ENCODE measurements at places on chromosomes 16 and 17.

- no peak for DNase-seq
These were observed 30.1 kb downstream of the GNPTG start for GRCh38 chr16:1381612-1382406.

- DNase-seq, result no peak
These were observed 163.2 kb downstream of the SPECC1 start for GRCh38 chr17:20172376-20172775.

- no peak for DNase-seq
These were observed 53.4 kb downstream of the ASIC2 start for GRCh38 chr17:33239702-33240101.

DNA sequence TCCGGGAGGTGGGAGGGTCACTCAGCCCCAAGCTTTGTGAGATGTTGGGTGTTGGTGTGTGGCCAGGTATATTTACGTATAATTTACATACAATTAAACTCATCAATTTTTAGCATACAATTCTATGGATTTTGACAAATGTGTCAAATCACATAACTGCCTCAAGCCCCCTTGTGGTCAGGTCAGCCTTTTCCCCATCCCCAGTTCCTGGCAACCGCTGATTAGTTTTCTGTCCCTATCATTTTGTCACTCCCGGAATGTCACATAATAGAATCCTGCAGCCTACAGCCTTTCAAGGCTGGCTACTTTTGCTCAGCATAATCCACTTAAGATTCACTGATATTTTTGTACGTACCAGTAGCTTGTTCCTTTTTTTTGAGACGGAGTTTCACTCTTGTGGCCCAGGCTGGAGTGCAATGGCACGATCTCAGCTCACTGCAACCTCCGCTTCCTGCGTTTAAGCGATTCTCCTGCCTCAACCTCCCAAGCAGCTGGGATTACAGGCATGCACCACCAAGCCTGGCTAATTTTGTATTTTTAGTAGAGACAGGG, 19.3 kb upstream of the RAI1 start:
- no peak for DNase-seq

GRCh38 chr16:2196162-2196980, at the start of gene CASKIN1:
Gene CASKIN1, minus strand, starts transcription at chr16:2196605. Its CDS starts 173 bp downstream, at chr16:2196432.
- DNase-seq, result no peak

GRCh38 chr17:37375706-37376105, at the start of gene C17orf78:
Gene C17orf78, plus strand, starts transcription at chr17:37375985. Its CDS starts 108 bp downstream, at chr17:37376093.
- no peak for DNase-seq

DNA sequence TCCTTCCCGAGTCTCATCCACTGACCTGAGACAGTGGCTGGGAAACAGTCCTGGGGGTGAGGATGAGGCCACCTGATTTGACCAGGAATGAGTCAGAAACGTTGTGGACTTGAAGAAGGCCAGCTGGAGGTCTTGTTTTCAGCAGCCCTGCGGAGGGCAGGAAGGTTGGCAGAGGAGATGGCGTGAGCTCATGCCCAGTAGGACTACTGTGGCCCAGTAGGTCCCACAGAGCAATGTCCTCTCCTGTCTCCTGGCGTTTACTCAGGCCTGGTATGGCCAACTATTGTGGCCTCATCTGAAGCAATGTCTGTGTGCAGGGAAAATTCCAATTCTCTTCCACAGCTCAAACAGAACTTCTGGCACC, 84.1 kb upstream of the DNAJA2 start:
- no peak for DNase-seq

DNA sequence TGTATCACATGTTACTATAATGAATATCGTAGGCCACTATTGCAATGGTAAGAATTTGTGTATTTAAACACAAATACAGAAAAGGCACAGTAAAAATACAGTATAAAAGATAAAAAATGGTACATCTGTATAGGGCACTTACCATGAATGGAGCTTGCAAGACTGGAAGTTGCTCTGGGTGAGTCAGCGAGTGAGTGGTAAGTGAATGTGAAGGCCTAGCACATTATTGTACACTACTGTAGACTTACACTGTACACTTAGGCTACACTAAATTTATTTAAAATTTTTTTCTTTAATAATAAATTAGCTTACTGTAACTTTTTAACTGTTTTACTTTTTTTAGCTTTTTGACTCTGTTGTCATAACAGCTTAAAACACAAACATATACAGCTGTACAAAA, 42.5 kb downstream of the AKAP10 start:
- peak; percentile 22 for DNase-seq

DNA sequence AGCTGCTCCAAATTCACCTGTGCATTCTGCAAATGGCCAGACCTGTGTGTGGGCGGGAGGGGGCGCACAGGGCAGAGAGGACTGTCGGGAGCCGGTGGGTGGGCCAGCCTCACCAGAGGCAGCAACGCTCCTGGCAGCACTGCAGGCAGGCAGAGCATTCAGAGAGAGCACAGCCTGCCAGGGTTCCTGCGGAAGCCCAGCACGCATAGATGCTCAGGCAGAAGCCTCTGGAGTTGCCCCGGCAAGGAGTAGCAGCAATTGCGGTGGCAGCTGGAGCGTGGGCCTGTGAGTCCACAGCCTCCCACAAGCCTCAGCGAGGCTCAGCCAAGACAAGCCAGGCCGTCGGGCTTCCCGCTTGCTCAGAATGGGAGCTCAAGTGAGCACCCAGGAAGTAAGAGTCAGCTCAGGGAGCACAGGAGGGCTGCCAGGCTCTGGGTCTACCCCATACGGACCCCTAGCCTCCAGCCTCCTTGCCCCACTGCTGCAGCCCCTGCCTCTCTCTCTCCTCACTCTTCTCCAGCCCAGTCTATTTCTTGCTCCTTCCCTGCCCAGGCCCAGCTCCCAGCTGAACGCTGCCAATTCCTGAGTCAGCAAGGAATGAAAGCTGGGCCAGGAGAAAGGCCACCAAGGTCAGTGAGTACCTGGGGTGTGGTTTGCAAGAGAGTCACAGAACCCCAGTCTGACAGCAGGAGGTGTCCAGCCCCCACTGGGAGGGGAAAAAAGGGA, 9.6 kb downstream of the EMC6 start:
- no peak for DNase-seq

DNA sequence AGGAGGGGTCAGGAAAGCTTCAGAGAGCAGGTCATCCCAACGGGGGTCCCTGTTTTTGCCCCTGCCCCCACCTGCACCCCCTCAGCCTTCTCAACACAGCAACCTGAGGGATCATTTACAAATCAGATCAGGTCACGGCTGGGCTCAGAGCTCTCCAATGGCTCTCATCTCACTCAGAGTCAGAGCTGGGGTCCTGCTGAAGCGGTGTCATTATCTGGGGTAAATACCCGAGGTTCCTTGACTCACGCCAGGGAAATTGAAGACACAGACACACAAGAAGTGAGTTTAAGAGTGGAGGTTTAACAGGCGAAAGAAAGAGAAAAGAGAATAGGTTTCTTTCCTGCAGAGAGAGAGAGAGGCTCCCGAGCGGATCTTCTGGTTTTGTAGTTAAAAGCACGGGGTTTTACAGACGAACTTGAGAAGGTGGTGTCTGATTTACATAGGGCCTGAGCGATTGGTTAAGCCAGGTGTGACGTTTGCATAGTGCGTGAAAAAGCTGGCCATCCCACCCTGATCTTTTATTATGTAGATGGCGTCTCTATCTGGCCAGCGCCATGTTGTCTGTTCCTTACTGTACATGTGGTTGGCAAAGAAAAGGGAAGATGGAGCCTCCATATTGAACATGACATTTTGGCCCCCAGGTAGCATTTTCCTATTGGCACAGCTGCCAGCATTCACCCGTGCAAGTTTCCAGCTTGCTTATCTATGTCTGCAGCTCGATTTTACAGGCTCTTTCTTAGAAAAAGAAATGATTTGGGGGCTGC, 51.4 kb downstream of the WSB1 start:
- no peak for DNase-seq

- no peak for DNase-seq
These were observed 14.0 kb downstream of the ADGRG1 start for GRCh38 chr16:57642160-57643135.

DNA sequence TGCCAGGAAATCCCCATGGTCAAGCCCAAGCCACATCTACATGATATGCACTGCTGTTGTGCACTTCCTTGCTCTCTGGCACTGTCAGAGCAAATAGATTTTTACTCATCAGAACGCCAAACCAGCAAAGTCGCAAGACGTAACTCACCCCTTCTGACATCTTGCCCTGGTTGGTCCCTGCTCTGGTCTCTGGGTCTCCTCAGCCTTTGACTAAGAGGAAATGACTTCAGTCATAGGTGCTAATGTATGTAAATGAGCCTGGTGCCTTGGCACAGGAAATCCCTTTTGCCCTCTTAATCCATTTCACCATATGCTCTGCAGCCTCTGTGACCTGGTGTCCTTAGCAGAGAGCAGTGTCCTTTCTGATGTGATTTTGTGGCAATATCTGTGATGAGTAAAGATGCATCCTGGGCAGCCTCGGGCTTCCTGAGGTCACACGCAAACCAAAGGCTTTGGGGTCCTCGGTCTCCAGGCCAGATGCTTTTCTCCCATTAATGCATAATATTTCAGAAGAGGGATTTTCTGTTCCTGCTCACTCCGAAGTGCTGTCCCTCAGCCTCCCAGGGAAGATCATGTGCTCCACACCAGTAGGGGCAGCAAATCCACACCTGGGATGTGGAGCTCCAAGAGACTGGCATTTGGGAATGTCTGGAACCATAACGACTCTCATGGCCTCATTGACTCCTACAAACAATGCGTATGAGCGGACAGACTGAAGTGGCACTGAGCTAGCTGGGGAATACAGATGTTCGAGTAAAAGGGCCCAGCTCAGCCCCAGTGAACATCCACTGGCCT, 66.9 kb downstream of the GP2 start:
- no peak for DNase-seq

DNA sequence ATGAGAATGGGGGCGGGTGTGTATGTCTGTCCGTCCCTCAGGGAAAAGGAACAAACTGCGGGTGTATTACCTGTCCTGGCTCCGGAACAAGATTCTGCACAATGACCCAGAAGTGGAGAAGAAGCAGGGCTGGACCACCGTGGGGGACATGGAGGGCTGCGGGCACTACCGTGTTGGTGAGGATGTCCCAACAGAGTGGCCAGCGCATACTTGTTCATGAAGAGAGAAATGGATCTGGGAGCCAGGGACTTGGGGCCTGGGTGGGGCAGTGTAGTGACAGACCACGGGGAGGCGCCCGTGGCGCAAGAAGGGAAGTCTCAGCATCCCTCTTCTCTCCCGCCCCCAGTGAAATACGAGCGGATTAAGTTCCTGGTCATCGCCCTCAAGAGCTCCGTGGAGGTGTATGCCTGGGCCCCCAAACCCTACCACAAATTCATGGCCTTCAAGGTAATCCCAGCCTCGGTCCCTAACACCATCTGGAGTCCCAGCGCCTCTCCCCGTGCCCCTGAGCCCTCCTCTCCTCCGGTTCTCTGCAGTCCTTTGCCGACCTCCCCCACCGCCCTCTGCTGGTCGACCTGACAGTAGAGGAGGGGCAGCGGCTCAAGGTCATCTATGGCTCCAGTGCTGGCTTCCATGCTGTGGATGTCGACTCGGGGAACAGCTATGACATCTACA, 3.5 kb upstream of the C17orf107 start:
- no peak for DNase-seq

GRCh38 chr17:43673516-43674323, 12.0 kb upstream of the MEOX1 start:
- peak; percentile 65 for DNase-seq

DNA sequence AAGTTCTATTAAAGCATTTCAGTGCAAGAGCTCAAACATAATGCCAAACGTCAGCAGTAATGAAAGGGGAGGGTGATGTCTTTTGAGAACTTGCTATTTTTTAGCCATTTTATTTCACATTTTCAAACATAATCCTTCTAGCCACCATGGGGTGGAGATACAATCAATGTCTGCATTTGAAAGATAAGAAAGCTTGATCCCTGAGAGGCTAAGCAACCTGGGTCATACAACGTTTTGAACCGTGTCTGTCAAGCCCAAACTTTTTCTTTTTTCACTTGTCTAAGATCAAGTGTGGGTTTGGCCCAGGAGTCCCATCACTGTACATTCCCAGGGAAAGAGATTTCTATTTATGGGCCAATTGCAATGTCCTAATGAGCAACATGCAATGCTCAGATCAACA, 331.1 kb downstream of the SLC39A11 start:
- no peak for DNase-seq

DNA sequence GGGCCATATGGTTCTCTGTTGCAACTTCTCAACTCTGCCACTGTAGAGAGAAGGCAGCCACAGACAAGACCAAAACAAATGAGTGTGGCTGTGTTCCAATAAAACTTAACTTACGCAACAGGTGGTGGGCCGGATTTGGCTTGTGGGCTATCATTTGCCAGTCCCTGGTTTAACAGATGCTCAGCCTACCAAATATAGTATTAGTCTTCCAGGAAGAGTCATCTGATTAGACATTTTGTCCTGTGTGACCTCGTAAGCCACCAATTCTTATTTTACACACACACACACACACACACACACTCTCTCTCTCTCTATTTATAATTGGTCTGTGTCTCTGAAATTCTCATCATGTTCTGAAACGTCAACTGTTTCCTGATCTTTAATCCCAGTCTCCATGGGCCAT, 245.9 kb downstream of the XYLT1 start:
- DNase-seq, result peak; percentile 55

GRCh38 chr17:37274461-37274860, 101.3 kb upstream of the C17orf78 start:
- DNase-seq, result no peak

GRCh38 chr16:85229869-85230462, 117.7 kb upstream of the CIBAR2 start:
- no peak for DNase-seq

DNA sequence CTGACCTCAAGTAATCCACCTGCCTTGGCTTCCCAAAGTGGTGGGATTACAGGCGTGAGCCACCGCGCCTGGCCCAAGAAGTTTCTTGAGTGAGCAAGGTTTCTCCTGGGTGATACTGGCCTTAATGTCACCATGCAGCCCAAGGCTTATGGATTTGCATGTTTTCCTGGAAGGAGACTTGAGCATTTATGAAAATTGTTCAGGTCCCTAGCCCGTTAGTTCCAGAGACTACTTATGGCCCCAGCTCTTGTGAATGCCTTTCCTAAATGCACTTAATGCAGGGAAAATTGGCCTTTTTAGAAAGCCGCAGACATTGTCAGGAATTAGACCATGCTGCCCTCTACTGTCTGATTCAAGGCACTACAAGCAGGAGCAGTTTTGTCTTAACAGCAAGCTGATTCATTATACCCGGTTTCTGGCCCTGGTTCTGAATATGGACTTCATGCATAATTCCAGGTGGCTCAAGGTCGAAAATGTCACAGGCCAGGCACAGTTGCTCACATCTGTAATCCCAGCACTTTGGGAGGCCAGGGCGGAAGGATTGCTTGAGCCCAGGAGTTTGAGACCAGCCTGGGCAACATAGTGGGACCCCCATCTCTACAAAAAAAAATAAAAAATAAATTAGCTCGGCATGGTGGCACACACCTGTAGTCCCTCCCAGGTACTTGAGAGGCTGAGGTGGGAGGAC, 91.3 kb downstream of the SNX29 start:
- DNase-seq, result peak; percentile 68

- no peak for DNase-seq
These were observed at the start of gene LASP1NB for GRCh38 chr17:38925263-38925995. Gene LASP1NB, plus strand, starts transcription at chr17:38925614.

DNA sequence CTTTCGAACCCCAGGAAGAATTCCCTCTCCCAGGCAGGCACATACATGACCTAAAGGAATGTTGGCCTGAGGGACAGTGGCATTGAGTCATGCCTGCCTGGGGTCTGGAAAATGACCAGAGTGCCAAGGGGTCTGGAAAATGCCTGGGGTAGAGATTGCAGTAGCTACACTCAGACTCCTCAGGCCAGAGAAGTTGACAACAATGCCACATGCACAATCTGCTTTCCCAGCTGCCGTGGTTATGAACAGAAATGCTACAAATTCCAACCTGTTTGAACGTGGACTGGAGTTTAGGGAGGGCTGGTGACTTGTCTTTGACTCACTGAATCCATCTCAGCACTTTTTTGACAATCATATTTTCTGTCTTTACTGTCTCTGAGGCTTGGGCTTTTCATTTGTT, 250.0 kb downstream of the ABCC12 start:
- DNase-seq, result peak; percentile 92
